ENCODE measurements at places on chromosomes 3 and 15.

DNA sequence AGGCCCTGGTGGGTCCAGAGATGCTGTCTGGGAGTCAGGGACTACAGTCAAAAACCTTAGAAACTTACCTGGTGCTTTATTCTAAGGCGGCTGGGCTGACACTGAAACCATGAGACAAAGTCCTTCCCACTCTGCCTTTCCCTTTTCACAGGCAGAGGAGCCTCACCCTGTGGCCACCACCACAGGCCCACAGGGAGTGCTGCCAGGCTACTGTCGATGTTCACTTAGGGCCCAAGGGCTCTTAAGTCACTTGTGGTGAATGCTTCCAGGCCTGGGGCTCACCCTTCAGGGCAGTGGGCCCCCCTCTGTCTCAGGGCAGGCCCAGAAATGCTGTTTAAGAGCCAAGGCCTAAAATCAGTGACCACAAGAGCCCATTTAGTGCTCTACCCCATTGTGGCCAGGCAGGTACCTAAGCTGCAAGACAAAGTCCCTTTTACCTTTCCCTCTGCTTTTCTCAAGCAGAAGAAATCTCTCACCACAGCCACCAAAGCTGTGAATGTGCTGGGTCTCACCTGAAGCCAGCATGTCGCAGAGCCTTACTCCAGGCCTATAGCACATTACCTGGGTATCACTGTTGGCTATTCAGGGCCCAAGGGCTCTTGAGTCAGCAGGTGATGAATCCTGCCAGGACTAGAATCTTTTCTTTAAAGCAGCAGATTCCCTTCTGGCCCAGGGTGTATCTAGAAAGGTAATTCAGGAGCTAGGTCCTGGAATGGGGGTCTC lies 39.5 kb upstream of the GOLGA6B start:
- DNase-seq = no peak

DNA sequence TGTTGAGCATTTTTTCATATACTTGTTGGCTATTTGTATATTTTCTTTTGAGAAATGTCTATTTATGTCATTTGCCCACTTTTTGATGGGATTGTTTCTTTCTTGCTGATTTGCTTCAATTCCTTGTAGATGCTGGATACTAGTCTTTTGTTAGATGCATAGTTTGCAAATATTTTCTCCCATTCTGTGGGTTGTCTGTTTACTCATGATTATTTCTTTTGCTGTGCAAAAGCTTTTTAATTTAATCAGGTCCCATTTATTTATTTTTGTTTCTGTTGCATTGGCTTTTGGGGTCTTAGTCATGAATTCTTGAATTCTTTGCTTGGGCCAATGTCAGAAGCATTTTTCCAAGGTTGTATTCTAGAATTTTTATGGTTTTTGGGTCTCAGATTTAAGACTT lies 251.7 kb downstream of the WNT5A start:
- no peak for DNase-seq

- no peak for DNase-seq
Observed at GRCh38 chr15:88118035-88118434, 138.5 kb downstream of the NTRK3 start.

DNA sequence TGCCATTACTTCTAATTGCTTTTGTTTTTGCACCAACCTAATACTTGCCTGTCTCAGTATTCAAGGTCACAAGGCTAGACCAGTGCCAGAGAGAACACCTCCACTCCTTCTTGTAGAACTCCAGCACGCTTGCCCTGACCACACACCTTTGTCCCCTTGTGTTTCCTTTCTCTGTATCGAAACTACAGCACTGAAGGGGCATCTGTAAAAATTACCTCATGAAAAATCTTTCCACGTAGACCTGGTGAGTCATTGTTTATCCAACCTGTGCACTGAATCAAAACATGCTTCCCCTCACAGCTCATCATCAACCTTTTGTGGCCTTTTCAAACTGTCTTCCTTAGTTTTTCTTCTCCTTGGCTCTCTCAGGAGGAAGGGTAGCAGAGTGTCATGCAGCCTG lies 259.5 kb downstream of the THRB start:
- no peak for DNase-seq

GRCh38 chr15:66833371-66833770 lies 131.3 kb downstream of the SMAD6 start:
- DNase-seq = no peak
